ENCODE measurements at places on chromosomes 7 and 10.

DNA sequence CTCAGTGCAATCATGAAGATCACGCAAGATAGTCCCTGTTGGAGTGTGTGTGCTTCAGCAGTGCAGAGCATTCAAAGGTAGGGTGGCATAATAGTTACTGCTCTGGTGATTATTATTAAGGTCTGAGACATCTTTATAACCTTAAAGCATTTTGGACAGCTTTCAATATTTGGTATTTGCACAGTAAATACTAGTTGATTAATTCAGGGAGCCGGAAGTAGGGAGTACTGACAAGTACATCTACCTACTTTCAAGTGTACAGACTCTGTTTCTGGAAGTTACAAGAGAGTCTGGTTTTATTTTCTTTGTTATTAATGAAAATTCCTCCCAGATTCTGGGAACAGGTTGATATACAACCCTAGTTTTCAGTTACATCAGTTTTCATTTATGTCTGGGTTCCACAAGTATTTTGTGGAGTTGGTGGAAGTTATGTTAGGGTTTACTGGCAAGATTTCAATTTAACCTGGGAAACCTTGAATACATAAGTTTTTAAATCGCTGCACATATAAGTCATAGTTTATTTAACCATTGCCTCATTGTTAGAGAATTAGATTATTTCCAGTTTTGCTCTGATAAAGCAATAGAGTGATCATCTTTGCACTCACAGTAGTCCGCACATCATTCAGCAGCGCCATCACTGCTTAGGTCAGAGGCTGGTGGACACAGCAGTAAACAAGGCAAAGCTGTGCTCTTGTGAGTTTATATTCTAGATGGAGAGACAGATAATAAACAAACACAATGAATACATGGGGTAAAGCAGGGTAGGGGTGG, 366.6 kb downstream of the REEP3 start:
- DNase-seq, result no peak

- no peak for DNase-seq
These were observed 145.9 kb downstream of the LRRC4 start for GRCh38 chr7:127885222-127885772.

DNA sequence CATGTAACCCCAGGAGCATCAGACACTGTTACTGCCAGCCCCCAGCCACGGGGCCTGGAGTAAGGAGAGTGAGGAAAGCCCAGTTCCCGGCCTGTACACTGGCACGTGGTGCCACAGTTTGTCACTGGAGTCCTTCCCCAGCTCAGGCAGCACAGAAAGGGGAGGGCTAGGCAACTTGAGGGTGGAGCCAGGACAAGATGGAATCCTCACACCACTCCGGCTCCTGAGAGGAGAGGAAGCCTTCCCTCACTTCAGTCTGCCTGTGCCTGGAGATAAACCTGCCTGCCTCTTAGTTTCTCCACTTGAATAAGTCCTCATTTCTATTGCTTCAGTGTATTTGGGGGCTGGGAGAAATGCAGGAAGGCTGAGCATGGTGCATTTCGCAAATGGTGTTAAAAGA, 176.0 kb downstream of the KIAA1217 start:
- no peak for DNase-seq

DNA sequence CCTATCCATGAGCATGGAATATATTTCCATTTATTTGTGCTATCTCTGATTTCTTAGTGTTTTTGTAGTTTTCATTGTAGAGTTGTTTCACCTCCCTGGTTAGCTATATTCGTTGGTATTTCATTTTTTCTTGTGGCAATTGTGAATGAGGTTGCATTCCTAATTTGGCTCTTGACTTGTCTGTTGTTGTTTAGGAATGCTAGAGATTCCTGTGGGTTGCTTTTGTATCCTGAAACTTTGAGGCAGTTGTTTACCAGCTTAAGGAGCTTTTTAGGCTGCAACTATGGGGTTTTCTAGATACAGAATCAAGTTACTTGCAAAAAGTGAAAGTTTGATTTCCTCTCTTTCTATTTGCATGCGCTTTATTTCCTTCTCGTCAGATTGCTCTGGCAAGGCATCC, 304.7 kb upstream of the GRM3 start:
- DNase-seq, result no peak

DNA sequence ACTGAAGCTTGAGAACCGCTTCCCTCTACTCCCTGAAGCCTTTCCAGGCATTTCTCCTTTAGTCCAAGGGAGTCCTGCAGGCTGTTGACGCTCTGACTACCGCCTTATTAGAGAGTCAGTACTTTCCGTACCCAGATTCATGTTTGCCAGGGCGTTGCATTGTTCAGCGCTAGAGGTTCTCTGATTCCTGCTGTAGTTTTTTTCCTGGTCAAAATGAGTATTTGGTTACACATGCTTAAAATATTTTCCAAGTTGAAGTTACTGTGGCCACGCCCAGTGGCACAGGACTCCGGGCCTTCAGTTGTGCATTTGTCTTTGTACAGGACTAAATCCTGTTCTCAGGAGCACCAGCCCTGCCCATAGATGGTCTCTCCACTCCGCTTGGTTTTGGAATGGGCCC, 7.9 kb downstream of the MTURN start:
- DNase-seq, result no peak

GRCh38 chr7:100485471-100485876, 1.7 kb downstream of the NYAP1 start:
- DNase-seq, result no peak

- no peak for DNase-seq
These were observed 115.0 kb downstream of the CHCHD3 start for GRCh38 chr7:132966754-132967469.

DNA sequence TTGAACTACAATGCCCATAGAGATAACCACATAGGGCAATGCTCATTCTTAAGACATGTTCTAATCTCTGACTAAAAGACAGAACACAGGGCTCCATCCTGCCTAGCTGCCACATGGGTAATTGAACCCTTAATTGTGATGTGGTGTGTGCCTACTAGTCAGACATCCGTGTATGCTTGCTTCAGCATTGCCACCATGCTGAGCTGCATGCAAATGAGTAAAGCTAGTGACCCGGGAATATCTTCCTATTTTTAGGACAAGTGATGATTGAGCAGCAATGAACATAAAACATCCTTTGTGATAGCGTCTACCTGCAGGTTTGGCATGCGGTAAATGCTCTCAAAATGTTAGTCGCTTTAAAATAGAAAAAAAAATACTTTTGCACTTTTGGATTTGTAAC, 115.8 kb downstream of the MAGI2 start:
- no peak for DNase-seq

DNA sequence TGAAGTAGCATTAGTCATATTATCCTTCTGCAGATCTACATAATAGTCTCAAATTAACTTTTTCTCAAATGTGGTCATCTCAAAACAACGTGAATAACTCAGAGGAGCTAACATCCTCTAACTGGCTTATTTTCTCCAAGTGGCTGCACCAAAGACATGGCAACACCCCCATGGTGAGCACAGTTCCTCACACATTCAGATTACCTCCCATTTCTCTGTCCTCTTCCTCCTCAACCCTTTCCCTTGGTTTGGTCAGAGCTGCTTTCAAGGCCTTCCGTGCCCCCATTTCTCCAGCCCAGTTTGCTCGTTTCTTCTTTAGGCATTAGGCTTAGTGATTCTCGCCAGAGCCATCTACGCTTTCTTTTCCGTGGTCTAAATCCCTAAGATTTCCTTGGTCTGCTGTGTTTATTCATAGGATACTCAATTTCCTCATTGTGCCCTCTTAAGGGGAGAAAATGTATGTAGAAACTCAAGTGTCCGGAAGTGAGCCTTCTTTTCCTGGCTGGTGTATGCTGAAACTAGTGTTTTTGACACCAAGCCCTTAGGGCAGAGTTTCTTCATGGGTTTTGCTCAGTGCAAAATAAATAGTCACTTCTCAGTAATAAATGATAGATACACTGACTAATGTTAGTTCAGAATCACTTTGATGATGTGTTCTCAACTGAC, 2.6 kb downstream of the MET start:
- DNase-seq, result no peak

GRCh38 chr10:102407425-102408130, 11.0 kb downstream of the PSD start:
- DNase-seq, result no peak

DNA sequence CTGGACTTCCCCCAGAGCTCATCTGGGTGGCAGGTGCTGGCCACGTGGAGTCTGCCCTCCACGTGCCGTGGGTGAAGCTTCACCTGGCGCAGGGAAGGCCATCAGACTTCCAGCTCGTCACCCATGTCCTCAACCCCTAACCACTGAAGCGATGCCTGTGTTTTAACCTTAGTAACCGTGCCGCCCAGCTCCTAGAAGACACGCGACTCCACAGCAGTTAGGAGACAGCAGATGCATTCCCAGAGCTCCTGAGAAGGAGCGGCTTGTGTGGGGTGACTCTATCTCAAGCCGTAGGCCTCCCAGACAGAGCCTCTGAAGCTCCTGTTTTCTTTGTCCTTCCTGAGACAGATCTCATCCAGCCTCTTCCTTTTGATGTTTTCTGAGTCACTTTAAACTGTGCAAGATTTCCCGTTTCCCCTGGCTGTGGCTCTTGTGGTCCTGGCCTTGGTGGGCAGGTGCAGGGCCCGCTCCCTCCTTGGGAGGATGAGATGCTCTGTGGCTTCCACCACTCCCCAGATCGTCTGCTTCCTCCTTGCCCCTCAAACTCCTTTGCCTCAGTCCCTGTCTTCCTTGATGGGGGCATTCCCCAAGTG, 41.4 kb upstream of the AP5Z1 start:
- no peak for DNase-seq

GRCh38 chr7:120553491-120553890, 280.5 kb downstream of the KCND2 start:
- no peak for DNase-seq

DNA sequence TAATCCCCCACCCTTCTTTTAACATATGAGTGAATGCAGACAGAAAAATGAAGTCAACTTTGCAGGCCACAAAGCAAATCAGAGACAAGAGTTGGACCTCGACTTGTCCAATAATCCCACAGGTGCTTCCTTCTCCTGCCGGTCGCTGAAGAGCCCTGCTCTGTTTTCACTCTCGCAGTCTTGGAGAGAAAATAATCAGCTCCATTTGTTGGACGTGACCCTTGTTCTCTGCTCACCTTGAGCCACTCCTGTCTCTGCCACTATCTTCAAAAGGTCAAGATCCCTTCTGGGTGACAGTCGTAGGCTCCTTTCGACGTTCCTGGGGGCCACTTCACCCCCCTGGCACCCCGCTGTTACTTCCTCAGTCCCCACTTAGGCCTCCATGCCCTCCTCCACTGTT, 2.8 kb upstream of the KLF6 start:
- DNase-seq, result no peak

DNA sequence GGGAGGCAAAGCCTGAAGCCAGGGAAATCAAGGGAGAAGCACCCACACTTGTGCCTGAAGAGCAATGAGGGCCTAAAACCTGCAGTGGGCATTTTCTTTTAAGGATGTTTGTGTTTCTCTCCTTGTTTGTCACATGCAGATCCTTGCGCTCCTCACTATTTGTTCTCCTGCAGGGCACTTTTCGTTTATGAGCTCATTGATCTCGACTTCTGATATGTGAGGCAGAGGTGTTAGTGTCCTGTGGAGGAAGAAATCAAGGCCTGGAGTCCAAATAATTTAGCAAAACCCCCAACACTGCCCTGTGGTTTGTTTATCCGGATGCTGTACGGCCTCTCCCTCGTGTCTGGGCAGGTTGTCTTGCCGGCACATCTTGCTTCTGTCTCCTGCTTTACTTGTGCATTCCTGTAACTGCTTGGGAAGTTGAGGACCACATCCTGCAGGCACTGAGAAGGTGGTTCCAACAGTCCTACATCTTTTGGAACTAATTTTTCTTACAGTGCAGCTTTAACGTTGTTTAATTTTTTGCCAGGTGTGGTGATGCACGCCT, 13.7 kb downstream of the UBE3C start:
- no peak for DNase-seq

DNA sequence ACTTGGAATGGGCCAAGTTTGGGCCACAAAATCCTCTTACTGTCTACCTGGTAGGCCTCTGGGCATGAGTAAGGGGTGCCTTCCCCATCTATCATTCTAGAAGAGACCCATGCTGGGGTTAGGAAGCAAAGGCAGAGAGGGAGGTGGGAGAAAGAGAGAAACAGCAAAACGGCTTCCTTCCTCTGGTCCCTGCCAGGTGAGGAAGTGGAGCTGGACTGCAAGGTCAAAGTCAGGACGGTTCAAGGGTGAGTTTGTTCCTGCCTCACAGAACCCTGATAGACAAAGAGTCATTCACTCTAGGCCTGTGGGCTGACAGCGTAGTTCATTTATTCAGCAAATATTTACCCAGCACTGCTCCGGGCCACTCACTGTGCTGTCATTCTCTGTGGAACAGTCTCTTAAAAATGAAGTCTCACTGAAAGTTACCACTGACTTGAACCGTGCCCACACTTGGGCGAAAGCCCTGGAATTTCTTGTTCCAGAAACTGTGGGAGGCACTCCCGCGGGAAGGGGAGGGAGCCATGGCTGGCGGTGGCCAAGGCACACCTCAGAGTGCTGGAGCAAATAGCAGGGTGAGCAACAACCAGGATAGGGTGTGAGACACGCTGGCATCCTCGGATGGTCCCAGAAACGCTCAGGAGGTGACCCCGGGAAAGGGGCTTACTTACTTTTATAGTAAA, 26.2 kb upstream of the ECHDC3 start:
- no peak for DNase-seq

DNA sequence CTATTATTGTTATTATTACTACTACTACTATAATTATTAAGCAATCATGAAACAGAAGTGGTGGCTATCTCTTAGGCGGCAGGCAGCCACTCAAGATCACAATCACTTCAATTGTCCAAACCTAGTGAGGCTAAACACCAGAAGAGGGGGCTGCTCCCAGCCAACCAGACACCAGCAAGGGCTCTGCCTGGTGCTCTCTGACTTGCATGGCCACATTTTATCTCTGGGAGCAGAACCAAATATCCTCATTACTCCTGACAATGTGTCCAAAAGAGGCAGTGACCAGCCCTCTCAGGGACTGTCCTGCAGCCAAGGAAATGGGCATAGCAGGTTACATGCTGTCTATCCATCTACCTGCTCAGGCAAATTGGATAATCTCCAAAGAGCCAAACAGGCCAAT, 187.4 kb upstream of the PDE1C start:
- no peak for DNase-seq

- no peak for DNase-seq
These were observed 8.2 kb upstream of the MAGI2 start for GRCh38 chr7:79461660-79462059.

- DNase-seq, result no peak
These were observed 15.8 kb upstream of the KMT2E start for GRCh38 chr7:104998040-104998752.

GRCh38 chr10:124508070-124508667, 46.5 kb downstream of the LHPP start:
- no peak for DNase-seq

- DNase-seq, result no peak
These were observed 33.6 kb upstream of the DRGX start for GRCh38 chr10:49429458-49429857.

GRCh38 chr10:64586934-64587503, 1065.8 kb downstream of the REEP3 start:
- no peak for DNase-seq

DNA sequence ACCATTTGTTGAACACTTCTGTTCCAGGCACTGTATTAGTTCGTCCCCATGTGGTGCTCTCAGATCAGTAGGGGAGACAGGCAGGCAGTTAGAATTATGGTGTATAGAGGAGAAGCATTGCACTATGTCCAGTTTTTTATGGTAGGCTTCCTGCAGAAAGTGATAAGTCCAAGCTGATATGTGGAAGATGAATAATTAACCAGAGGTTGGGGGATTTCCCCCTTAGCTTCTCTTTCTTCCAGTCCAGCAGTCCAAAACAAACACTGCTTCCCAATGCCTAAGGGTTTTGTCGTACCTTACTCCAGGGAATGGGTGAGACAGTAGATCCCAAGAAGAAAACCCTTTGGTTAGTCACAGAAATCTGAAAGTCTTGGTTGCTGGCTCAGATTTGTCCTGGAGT, 19.2 kb downstream of the HIF1AN start:
- DNase-seq, result no peak

- no peak for DNase-seq
These were observed 22.8 kb downstream of the VOPP1 start for GRCh38 chr7:55549457-55549856.

All from mesothelial cell of epicardium (in vitro differentiated cells).